ENCODE measurements at places on chromosomes 13 and 19. TPM values are rescaled to one million over a fixed set of nuclear protein-coding genes. Genes with fewer than 3 reads are reported as not detected.

GRCh38 chr13:24032252-24032651 is 128.3 kb upstream of the SPATA13 start:
- DNase-seq = no peak
- H3K4me1 ChIP-seq = peaks cover 30% of the 10 kb centered on the region
- H3K27me3 ChIP-seq = no peaks in the 10 kb centered on the region
- H3K27ac ChIP-seq = peak overlapping the region; percentile 71
- peak overlapping the region; percentile 13 for H3K4me3 ChIP-seq

- H3K27me3 ChIP-seq = no peaks in the 10 kb centered on the region
- no peak overlapping the region for H3K27ac ChIP-seq
- no peaks in the 10 kb centered on the region for H3K4me1 ChIP-seq
- H3K36me3 ChIP-seq = no peaks in the 10 kb centered on the region
- no peak for DNase-seq
Observed at GRCh38 chr19:30810726-30811125, 438.5 kb downstream of the ZNF536 start.

- no peaks in the 10 kb centered on the region for H3K4me1 ChIP-seq
- H3K27me3 ChIP-seq = no peaks in the 10 kb centered on the region
- H3K27ac ChIP-seq = no peak overlapping the region
- no peak for DNase-seq
Observed at GRCh38 chr13:59532405-59532804, 631.3 kb downstream of the DIAPH3 start.

DNA sequence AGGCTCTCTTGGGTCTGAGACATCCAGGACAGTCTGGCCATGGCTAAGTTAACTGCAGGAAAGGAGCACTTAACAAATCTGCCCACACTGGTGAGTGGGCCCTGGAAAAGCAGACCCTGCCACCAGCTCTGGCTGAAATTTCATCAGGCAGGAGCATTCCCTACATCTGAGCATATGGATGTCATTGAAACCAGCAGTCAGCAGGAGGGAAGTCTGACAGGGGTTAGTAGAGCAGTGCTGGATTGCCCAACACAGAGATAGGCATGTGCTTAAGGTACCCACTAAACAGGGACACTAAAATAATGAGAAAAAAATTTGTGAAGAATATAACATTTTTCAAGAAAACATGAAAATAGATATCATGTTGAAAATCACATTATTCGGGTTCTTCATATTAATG is 13.6 kb upstream of the ACOD1 start:
- no peak for DNase-seq
- no peak overlapping the region for H3K4me3 ChIP-seq
- H3K36me3 ChIP-seq = no peaks in the 10 kb centered on the region
- no peak overlapping the region for H3K27ac ChIP-seq
- no peaks in the 10 kb centered on the region for H3K4me1 ChIP-seq

GRCh38 chr19:34588846-34589245 is 88.1 kb downstream of the SCGB2B2 start:
- peaks cover 40% of the 10 kb centered on the region for H3K27me3 ChIP-seq
- DNase-seq = no peak
- no peaks in the 10 kb centered on the region for H3K36me3 ChIP-seq
- no peak overlapping the region for H3K27ac ChIP-seq
- H3K4me3 ChIP-seq = no peak overlapping the region
- peaks cover 6% of the 10 kb centered on the region for H3K4me1 ChIP-seq

DNA sequence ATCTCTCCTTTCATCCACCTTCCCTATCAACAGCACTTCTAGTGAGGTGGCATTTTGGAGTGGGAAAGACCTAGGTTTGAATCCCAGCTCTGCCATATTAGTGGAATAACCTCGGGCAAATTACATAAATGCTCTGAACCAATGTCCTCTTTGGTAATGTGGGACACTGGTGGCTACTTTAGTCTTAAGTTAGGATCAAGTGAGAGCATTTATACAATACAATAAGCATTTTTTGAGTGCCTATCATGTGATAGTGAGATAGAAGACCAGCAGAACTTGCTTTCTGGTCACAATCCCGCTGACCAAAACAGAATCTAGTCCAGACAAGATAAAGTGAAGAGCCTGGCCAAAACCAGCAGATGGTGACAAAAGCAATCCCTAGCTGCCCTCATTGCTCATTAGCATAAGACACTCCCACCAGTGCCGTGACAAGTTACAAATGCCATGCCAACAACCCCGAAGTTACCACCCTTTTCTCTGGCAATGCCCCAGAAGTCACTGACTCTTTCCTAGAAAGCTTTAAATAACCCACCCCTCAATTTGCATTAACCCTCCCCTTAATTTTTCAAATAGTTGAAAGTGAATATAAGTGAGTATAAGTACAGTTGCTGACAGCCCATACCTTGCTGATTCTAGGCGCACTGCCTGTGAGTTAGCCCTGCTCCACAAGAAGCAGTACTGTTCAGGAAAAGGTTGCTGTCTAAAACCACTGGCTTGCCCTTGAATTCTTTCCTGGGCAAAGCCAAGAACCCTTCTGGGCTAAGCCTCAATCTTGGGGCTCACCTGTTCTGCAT is 28.9 kb upstream of the KPNA3 start:
- H3K4me1 ChIP-seq = peaks cover 6% of the 10 kb centered on the region
- H3K27ac ChIP-seq = no peak overlapping the region
- no peak for DNase-seq
- H3K27me3 ChIP-seq = no peaks in the 10 kb centered on the region
- no peaks in the 10 kb centered on the region for H3K36me3 ChIP-seq

- H3K27ac ChIP-seq = no peak overlapping the region
- no peak overlapping the region for H3K4me3 ChIP-seq
- no peak for DNase-seq
- no peaks in the 10 kb centered on the region for H3K27me3 ChIP-seq
- no peaks in the 10 kb centered on the region for H3K36me3 ChIP-seq
Observed at GRCh38 chr13:66775196-66775595, 454.9 kb downstream of the PCDH9 start.

DNA sequence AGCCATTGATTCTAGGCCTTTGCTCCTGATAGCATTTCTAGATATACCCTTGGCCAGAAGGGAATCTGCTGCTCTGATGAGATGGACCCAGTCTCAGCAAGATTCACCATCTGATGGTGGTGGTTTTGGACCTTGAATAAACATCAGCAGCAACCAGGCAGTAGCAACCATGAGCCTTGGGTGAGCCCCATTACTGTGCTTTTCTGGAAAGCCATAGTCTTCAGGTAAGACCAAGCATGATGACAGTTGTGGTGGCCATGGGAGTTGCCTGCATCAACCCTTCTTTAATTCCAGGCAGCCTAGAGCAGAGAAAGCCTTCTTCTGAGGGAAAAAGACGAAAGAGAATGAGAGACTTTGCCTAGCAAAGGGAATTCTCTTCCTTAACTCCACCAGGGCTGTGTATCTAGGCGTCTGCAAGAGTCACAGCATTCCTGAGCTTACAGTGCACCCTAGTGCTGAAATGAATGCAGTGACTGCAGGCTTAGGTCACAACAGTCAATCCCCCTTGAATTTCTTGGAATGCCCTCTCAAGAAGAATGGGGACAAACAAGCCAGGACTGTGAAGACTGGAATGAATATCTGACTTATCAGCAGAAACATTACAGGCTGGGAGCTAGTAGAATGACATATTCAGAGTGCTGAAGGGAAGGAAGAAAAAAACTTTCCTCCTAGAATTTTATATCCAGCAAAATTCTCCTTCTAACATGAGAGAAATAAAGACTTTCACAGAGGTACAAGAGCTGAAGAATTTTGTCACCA is 942.4 kb upstream of the PCDH20 start:
- no peak overlapping the region for H3K4me3 ChIP-seq
- DNase-seq = peak; percentile 11
- no peaks in the 10 kb centered on the region for H3K27me3 ChIP-seq
- H3K36me3 ChIP-seq = no peaks in the 10 kb centered on the region
- no peak overlapping the region for H3K27ac ChIP-seq

GRCh38 chr19:41426952-41427646 is at the start of gene B3GNT8:
Gene B3GNT8 (minus strand): TSS chr19:41427374. CDS start chr19:41426778, 596 bp downstream.
- H3K36me3 ChIP-seq = peaks cover 24% of the 10 kb centered on the region
- H3K4me1 ChIP-seq = peaks cover 11% of the 10 kb centered on the region
- peak; percentile 24 for DNase-seq
- peak within 1 kb of the TSS; percentile 16 for H3K27ac ChIP-seq
- no peak within 1 kb of the TSS for H3K4me3 ChIP-seq

GRCh38 chr13:75794663-75795062 is 158.5 kb downstream of the LMO7 start:
- peaks cover 15% of the 10 kb centered on the region for H3K36me3 ChIP-seq
- H3K27me3 ChIP-seq = no peaks in the 10 kb centered on the region
- no peak for DNase-seq
- H3K4me1 ChIP-seq = peaks cover 9% of the 10 kb centered on the region
- H3K4me3 ChIP-seq = no peak overlapping the region

GRCh38 chr13:76036176-76036575 is 400.0 kb downstream of the LMO7 start:
- no peak overlapping the region for H3K27ac ChIP-seq
- no peak overlapping the region for H3K4me3 ChIP-seq
- H3K27me3 ChIP-seq = no peaks in the 10 kb centered on the region

- H3K27ac ChIP-seq = no peak overlapping the region
- H3K27me3 ChIP-seq = no peaks in the 10 kb centered on the region
- no peak for DNase-seq
- no peaks in the 10 kb centered on the region for H3K4me1 ChIP-seq
- no peaks in the 10 kb centered on the region for H3K36me3 ChIP-seq
- no peak overlapping the region for H3K4me3 ChIP-seq
Observed at GRCh38 chr13:32017474-32017873, 14.1 kb upstream of the FRY start.

- no peak for DNase-seq
- no peak overlapping the region for H3K4me3 ChIP-seq
- no peak overlapping the region for H3K27ac ChIP-seq
- H3K27me3 ChIP-seq = no peaks in the 10 kb centered on the region
- H3K36me3 ChIP-seq = no peaks in the 10 kb centered on the region
- H3K4me1 ChIP-seq = no peaks in the 10 kb centered on the region
Observed at GRCh38 chr13:19940106-19940505, 18.4 kb upstream of the ZMYM2 start.

The ZNF793 gene
- total RNA-seq = not detected

The ZNF682 gene
- 3.5 TPM for total RNA-seq

The CD33 gene
- total RNA-seq = not detected

The PSG1 gene
- not detected for total RNA-seq

The BIVM gene
- 11.0 TPM for total RNA-seq

The DZIP1 gene
- 10.2 TPM for total RNA-seq

The DHDH gene
- 2.1 TPM for total RNA-seq

The GIPC3 gene
- not detected for total RNA-seq

The LILRA1 gene
- not detected for total RNA-seq

The ZNF792 gene
- total RNA-seq = 9.1 TPM
